ENCODE measurements at places on chromosomes 12 and 14.
A peak's percentile ranks its signal among the peaks of the same experiment; 100 is the strongest.

GRCh38 chr12:107091989-107092641 lies 1.2 kb downstream of the CRY1 start:
- no peak for DNase-seq

DNA sequence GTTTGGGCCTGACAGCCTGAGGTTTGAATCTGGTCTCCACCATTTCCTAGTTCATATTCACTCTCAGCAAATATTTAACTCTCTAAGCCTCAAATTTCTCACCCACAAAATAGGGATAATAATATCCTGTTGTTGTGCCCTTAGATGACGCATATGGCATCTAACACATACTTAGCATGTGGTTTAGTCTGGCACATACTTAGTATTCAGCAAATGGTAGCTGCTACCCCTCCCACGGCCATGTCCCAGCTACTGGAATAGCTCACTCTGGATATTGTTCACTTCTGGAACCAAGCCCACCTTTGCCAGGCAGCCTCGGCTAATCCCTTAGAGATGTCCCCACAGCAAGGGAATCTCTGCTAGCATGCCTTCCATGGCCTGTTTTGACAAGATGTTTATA lies 53.3 kb downstream of the BICD1 start:
- no peak for DNase-seq

DNA sequence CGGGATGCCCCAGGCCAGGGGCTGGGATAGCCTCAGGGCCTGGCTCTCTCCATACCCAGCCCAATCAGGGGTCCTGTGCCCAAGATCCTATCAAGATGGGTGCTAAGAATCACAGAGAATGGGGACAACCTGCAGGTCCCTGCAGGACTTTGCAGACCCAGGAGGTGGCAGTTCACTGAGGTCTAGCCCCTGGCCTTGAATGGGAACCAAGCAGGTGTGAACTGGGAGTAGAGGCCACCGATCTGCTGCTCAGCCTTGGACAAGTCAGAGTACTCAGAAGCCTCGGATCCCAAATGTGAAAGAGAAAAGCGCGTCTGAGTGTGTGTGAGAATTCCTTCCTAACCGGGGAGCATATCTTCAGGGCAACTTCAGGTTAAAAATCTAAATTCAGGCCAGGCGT lies 76.2 kb downstream of the ARL6IP4 start:
- no peak for DNase-seq

GRCh38 chr14:72792051-72792788 lies 101.7 kb downstream of the DPF3 start:
- DNase-seq: no peak

GRCh38 chr12:109760031-109760929 lies 46.7 kb downstream of the FAM222A start:
- DNase-seq: no peak

GRCh38 chr12:71335151-71335962 lies 104.2 kb upstream of the LGR5 start:
- no peak for DNase-seq

- DNase-seq: no peak
Observed at GRCh38 chr12:114767084-114767760, 83.2 kb upstream of the TBX3 start.

DNA sequence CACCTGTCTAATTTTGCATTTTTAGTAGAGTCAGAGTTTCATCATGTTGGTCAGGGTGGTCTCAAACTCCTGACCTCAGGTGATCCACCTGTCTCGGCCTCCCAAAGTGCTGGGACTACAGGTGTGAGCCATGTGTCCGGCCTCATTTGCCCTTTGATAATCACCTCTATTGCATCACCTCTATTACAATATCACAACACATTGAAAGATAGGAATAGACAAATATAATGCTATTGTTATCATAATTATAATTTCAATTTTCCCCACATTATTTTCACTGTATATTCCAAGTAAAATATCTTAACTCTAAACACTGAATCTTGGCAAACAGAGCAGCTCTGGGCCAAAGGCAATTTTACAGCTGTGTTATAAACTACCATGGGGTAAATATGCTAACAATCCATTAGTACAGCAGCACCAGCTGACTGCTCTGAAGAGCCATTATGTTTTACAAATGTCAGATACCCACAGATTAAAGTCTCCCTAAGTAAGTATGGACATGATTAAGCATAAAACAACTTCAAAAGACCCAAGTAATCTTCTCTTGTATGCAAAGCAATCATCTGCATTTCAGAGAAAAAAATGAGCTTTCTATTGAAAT lies 173.2 kb downstream of the MED13L start:
- DNase-seq: no peak

DNA sequence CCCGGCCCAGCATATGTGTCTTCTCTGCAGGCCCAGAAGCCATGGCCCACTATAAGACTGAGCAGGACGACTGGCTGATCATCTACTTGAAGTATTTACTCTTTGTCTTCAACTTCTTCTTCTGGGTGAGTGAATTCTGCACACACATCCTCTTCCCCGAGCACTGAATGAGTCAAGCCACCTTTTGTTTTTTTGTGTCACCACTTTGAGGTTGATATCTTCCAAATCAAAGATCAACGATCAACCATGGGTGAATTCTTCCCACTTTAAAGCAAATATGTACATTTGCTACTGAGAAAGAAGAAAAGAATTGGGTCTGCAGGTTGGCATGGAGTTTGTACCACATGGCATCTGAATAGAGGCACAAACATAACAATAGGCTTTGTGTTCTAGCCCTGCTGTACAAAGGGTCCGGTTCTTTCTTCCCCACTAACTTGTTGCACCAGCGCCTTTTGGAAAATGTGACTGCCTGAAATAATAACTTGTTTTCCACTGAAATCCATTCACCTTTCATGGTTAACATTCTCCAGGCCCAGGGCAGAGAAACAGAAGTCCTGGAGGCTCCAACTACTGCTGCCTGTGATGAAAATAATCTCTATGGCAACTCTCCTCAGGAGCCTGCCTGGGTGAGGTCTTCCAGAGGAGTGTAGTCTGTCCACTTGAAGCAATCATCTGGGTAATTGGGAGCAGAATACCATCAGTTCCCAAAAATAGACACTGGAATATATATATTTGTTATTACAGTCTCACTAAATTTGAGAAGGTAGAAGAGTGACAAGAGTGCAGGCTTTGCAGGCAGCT lies 27.6 kb downstream of the TSPAN11 start:
- DNase-seq: no peak

DNA sequence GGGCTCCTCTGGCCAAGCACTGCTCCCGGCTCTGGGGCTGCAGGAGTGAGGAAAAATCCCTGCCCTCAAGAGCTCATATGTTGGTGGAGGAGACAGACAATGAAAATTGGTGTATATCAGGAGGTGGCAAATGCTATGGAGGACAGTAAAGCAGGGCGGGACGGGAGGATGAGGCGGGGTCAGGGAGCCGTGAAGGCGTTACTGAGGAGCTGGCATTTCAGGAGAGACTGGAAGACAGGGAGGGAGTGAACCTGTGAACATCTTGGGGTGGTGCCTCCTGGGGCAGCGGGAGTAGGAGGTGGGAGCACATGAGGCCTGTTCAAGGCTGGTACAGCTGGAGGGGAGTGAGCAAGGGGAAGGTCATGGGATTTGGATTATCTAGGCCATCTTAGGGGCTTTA lies 26.6 kb downstream of the TSPAN9 start:
- no peak for DNase-seq

GRCh38 chr12:124111006-124111405 lies 138.0 kb downstream of the ZNF664 start:
- DNase-seq: no peak

DNA sequence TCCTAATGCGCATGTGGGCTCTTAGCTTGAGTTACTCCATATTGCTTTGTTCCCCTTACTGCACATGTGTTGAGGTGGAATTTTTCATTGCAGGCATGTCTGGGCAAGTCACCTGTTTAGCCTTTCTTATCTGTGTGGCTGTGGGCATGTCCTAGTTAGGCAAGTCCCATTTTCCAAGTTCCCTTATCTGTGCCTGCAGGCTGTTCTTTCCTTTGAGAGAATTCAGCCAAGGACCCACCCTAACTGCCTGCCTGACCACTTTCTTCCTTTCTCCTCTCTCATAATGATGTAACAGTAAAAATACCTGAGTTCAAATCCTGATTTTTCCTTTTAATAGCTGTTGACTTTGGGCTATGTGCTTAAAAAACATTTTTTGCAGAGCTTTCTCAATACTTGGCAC lies 870.6 kb downstream of the NRXN3 start:
- no peak for DNase-seq

- peak; percentile 90 for DNase-seq
Observed at GRCh38 chr14:69152902-69153151, at the start of gene DCAF5. Gene DCAF5, minus strand, starts transcription at chr14:69153119. Its CDS starts 141 bp downstream, at chr14:69152978.

GRCh38 chr12:10829994-10830393 lies 3.8 kb upstream of the TAS2R10 start:
- DNase-seq: no peak

DNA sequence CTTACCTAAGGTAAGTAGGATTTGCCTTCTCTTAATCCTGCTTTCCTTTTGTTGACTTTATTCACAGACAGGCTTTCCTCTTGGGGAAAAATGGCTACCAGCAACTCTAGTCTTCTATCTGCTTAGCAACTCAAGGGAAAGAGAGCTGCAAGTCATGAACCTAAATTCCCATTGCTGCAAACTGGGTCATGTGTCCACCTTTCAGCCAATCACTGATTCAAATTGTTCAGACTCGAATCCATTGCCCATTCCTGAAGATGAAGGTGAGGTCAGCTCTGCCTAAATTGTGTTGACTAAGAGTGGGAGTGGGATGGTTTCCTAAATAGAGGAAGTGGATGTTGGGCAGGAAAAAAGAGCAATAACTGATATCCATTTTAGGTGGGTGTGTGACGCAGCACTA lies 7.7 kb downstream of the FBXW8 start:
- no peak for DNase-seq

DNA sequence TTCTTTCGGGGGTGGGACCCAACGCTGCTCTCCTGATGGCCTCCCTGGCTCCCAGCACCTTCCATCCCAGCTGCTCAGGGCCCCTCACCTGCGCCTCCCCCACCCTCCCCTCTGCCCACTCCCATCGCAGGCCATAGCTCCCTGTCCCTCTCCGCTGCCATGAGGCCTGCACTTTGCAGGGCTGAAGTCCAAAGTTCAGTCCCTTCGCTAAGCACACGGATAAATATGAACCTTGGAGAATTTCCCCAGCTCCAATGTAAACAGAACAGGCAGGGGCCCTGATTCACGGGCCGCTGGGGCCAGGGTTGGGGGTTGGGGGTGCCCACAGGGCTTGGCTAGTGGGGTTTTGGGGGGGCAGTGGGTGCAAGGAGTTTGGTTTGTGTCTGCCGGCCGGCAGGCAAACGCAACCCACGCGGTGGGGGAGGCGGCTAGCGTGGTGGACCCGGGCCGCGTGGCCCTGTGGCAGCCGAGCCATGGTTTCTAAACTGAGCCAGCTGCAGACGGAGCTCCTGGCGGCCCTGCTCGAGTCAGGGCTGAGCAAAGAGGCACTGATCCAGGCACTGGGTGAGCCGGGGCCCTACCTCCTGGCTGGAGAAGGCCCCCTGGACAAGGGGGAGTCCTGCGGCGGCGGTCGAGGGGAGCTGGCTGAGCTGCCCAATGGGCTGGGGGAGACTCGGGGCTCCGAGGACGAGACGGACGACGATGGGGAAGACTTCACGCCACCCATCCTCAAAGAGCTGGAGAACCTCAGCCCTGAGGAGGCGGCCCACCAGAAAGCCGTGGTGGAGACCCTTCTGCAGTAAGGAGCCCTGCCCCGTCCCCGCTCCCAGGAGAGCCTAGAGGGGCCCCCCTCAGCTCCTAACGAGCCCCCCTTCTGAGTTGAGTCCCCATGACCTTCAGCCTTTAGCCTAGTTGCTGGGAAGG lies at the start of gene HNF1A:
Gene HNF1A (plus strand): TSS at position 248 of the 924 bp plus-strand sequence. CDS start 226 bp downstream, at position 474.
- DNase-seq: no peak

DNA sequence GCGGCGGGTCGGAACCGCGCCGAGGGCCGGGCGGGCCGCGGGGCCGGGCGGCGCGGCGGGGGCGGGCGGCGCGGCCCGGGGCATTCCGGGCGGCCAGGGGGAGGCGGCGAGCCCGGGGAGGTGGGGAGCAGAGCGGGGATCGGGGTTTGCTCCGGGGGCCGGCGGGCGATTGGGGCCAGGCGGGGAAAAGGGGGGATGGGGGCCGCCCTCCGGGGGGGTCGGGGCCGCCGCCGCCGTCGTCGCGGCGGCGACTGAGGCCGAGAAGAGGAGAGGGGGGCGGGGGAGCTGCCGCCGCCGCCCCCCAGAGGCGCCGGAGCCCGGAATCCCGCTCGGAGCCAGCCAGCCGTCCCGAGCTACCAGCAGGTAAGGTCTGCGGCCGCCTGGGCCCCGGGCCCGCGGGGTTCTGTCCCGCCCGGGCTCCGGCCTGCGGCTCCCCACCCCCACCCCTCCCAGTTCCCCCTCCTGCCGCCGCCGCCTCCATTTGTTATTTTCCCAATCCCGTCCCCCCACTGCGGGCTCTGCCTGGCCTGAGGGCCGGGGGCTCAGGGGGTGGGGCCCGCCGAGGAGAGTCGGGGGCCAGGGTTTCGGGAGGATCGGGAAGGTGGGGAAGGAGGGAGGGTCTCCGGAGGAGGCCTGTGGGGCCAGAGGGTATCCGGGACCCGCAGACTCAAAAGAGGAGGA lies 403 bp downstream of the ATN1 start:
- no peak for DNase-seq

GRCh38 chr14:50974118-50974517 lies 29.8 kb upstream of the PYGL start:
- no peak for DNase-seq

DNA sequence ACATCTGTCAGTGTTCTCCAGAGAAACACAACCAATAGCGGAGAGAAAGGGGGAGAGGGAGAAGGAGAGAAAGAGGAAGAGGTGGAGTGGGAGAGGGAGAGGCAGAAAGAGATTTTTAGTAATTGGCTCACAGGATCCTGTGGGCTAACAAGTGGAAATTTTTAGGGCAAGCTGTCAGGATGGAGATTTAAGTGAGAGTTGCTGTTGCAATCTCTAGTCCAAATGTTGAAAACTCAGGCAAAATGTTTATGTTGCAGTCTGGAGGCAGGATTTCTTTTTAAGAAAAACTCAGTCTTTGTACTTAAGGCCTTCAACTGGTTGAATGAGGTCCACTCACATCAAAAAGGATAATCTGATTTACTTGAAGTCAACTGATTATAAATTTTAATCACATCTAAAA lies 12.5 kb upstream of the GLIPR1L2 start:
- DNase-seq: no peak

DNA sequence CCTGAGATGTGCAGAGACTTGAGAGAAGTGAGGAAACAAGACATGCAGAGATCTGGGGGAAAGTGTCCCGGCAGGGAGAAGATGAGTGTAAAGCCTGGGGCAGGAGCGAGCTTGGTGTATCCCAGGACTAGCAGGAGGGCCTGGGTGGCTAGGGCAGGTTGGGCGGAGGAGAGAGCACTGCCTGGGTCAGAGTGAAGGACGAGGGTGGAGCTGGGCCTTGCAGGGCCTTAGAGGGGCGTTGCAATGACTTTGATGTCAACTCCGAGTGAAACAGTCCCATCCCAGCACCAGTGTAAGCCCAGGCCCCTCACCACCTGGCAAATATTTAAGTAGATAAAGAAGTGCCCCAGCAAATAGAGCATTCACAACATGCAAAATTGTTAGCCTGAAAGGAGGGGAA lies 24.2 kb upstream of the RFLNA start:
- DNase-seq: no peak

- DNase-seq: no peak
Observed at GRCh38 chr14:31819281-31819680, 257.8 kb upstream of the ARHGAP5 start.

DNA sequence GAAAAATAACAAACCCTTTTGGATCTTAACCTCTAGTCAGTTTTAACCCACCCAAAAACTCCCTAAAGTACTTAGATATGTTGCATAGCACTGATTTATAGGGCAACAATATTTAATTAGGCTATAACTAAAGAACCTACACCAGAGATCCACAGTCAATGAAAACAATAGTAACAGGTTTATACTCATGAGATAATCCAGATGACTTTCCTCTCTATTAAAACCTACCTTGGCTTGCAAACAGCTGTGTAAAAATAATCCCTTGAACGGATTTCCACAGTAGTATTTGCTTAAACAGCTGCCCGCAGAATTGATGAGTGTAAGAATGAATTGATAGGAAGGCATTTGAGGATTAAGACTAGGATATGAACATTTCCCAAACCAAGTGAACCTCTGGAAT lies 104.3 kb upstream of the PTPRR start:
- no peak for DNase-seq

Data from activated CD8-positive, alpha-beta memory T cell treated with anti-CD3 and anti-CD28 coated beads for 1 hour (primary cell).